SHP77 treated with DMSO at 0.1 percent for 48 hours (cell line): ENCODE measurements at places on chromosomes 6 and 20.

DNA sequence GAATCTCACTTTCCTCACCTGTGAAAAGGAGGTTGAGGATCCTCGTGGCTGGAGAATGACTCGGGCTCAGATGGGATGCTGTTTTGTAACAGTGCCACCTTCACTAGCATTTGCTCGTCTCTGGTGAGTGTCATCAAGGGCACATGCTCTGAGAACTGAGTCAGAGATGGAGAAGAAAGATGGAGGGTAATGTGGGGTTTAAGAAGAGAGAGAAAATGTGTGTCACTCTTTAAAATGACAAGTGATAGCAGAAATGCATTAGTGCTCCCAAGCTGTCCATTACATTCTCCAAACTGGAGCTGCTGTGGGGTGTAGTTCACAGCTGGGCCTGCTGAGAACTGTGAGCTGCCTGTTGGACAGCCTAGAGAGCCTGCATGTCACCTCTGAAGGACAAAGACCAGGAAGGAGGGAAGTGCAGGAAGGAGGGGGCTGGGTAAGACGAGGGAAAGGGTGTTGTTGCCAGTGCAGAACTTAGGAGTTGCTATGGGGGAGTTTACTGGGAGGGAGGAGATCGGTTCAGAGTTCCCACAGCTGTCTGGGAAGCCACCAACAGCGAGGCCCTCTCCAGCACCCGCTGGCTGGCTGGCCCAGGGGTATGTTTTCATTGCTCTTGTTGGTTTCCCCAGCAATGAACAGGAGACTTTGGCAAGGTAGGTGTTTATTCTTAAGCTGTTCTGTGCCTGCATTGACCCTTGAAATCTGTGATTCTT, 19.8 kb downstream of the GMPR start:
- no peak for DNase-seq

DNA sequence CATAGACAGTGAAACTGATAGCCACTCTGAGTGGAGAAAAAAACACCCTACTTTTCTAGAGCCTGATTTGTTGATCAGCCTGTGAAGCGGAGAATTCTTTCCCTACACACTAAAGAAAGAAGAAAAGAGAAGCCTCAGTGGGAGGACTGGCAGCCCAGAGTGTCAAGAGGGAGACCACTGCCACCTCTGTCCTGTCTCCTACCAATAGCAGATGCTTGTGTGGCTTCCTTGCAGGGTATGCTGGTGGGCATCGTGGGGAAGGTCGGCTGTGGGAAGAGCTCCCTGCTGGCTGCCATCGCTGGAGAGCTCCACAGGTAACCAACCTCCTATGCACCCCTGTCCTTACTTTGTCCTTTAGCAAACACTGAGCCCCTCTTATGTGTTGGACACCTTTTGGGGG, 10.4 kb downstream of the ABCC10 start:
- no peak for DNase-seq

GRCh38 chr6:24796616-24797290, 2.0 kb downstream of the ARMH2 start:
- no peak for DNase-seq

DNA sequence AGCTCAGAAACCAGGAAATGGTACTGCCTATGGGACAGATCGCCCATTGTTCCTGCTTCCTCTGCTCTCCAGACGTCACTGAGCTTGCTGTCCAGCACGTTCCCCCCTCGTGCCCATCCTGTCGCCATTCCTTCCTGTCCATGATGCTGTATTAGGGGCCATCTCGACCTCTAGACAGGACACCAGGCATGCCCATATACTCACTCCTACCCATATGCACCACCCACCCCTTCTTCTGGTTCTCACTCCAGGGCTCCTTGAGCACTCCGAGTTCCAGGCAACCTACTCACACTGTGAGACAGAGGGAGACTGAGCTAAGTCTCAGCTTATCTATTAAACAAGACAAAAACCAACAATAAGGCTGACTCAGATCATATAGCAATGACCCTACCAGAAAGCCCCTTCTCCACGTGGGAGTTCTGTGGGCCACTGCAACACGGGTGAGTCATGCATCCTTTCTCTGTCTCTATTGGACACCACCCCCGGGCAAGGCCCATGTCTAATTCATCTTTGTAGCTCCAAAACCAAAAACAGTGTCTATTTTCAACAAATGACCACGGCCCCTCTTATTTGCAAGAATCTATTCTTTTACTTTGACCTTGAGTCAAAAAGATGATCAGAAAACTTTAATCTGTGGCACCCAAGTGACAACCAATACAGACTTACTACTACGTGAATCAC, 65.7 kb downstream of the PSMG4 start:
- DNase-seq = no peak

DNA sequence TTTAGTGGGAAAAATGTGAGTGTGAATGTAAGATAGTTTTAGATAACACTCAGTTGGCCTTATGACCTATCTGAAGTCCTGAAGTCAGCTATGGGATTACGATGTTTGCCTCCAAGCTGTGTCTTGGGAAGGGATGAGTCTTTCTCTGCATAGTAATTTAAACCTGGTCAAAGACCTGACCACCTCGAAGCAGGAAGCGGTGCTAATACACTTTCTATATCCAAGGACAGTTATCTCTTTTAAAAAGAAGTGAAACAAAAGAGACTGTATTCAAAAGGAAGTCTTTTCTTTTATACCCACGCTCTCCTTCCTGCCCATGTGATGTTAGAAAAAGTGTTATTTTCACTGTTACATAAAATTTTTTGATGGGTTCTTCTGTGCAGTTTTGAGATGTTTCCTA, 94.9 kb downstream of the JARID2 start:
- DNase-seq = no peak

DNA sequence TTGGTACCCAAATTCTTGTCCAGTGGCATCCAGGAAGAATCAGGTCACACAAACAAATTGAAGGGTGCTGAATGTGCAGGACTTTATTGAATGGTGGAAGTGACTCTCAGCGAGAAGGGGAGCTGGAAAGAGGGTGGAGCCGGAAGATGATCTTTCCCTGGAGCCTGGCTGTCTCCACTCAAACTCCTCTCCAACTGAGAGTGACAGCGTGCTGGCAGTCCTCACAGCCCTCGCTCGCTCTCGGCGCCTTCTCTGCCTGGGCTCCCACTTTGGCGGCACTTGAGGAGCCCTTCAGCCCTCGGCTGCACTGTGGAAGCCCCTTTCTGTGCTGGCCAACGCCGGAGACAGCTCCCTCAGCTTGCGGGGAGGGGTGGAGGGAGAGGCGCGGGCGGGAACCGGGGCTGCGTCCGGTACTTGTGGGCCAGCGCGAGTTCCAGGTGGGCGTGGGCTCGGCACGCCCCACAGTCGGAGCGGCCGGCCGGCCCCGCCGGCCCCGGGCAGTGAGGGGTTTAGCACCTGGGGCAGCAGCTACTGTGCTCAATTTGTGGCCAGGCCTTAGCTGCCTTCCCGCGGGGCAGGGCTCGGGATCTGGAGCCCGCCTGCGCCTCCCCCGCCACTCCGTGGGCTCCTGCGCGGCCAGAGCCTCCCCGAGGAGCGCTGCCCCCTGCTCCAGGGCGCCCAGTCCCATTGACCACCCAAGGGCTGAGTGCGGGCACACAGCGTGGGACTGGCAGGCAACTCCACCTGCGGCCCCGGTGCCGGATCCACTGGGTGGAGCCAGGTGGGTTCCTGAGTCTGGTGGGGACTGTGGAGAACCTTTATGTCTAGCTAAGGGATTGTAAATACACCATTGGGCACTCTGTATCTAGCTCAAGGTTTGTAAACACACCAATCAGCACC, 26.7 kb upstream of the MBOAT1 start:
- no peak for DNase-seq

DNA sequence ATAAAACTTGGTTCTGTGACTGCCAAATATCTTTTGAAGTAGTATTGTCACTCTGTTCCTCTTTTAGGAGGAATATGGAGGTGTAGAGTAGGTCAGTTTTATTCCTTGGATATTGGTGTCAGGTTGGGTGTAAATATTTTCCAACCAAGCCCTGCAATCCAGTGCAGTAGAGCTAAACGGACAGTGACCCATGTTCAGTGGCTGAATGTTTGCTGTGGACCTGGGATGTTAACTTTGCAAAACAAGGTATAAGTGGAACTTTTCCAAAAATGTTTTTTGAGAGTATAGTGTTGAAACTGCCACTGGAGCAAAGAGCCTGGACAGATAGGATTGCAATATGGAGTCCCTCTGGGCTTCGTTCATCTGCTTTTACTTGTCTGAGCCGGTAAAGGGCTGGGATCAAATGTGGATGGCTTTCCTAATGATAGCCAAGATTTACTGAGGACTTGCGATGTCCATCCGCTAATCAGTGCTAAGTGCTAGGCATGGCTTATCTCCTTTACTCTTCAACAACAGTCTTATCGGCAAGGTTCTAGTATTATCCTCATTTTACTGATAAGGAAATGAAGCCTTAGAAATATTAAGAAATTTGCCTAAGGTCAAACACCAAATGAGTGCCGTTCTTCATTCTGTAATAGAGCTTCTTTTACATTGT, 69.0 kb upstream of the BACH2 start:
- DNase-seq = no peak

- no peak for DNase-seq
Measured at GRCh38 chr6:107161521-107161920, 46.2 kb upstream of the BEND3 start.

- no peak for DNase-seq
Measured at GRCh38 chr6:41548841-41549642, 2.9 kb downstream of the FOXP4 start.

- DNase-seq = no peak
Measured at GRCh38 chr6:147244832-147245231, 40.6 kb downstream of the STXBP5 start.

DNA sequence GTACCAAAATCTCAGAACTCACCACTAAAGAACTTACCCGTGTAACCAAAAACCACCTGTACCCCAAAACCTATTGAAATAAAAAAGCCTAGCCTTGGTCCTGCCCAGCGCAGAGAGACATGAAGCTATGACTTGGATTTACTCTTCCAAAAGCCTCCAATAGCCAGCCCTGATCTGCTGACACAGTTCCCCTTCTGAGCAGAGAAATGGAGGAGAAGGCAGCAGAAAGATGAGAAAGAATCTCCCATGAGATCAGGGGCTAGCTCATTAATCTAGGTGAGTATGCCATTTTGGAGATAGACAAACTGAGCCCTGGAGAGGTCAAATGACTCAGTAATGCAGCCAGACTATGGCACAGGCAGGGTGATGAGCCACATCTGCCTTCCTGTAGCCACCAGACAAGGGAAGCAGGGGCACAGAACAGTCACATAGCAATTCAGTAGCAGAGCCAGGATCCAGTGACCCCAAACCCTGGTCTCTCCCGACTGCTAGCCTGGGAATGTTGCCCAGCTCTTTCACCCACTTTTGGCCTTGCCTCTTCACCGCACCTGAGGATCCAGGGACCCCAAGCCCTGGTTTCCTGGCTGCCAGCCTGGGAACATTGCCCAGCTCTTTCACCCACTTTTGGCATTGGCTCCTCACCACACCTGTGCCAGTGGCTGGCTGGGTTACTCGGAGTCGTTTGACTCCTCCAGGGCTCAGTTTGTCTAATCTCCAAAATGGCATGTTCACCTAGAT, 7.2 kb upstream of the SDCBP2 start:
- DNase-seq = no peak

- no peak for DNase-seq
Measured at GRCh38 chr6:24329022-24329421, 28.8 kb downstream of the DCDC2 start.

- DNase-seq = no peak
Measured at GRCh38 chr6:70225055-70225454, 77.8 kb downstream of the COL9A1 start.

GRCh38 chr6:46217671-46218131, 46.9 kb upstream of the ENPP5 start:
- no peak for DNase-seq

- DNase-seq = no peak
Measured at GRCh38 chr6:9521152-9521530, 893.7 kb downstream of the TFAP2A start.

DNA sequence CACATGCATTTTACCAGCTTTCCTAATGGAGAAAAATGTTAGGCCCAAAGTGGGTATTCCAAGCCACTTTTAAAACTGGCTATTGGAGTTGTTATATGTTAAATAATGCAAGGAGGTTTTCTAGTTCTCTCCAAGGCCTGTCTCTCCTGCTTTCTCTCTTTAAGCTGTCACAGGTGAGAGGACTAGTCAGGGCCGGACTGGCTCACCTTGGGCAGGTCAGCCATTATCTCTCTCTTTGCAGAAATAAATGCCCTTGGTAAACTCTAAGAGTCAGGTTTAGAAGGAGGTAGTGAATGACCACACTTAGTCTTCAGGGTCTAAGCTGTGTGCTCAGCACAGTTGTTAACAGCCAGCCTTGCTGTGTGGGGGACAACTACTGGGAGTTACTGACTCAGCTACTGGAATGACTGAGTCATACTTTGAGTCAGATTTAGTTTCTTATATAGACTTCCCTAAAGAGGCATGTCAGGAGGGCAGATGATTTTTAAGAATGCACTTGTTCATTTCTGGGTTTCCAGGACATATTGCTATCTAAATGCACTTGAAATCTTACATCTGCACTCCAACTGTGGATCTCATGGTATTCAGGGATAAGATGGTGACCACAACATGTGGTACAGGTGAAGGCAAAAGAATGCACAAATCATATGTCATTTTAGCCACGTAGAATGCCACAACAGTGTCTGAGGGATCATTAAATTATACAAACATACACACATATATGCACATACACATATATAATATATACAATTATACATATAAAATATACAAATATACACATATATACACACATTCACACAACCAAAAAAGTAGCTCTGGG, 719.4 kb downstream of the EPM2A start:
- no peak for DNase-seq

DNA sequence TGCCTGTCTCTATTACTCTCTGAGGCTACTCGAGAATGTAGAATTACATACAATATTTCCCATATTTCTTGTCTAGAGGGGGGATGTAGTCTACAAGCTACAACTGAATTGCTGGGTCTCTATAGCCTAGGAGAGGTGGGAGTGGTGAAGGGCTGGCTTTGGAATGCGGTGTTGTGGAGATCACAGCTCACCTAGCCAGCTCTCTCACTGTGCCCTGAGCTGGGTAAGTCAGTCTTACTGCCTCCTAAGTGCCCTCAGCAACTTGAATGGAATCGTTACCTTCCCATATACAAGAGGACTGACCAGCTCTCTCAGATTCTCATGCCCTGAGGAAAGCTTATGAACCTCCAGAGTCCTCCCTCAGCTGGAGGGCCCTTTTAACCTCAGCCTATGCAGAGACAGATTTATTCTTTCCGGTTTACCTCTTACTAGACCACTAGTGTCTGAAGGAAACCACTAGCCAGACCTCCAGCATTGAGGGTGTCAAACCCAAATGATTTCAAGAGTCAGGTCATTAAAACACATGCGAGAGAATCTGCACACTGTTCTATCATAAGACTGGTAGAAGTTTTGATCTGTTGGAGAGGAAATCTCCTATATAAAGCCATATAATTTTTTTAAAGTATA, 20.6 kb downstream of the VIP start:
- no peak for DNase-seq

- DNase-seq = no peak
Measured at GRCh38 chr6:2522521-2522920, 228.2 kb downstream of the MYLK4 start.

GRCh38 chr20:37360391-37361115, 14.6 kb downstream of the SRC start:
- no peak for DNase-seq

GRCh38 chr6:49918787-49919186, 45.2 kb downstream of the DEFB114 start:
- DNase-seq = no peak

- DNase-seq = no peak
Measured at GRCh38 chr6:39003072-39003471, 45.5 kb upstream of the GLP1R start.
